ENCODE measurements at places on chromosomes 3 and 15.

- no peak for DNase-seq
These were observed 80.7 kb downstream of the CHST2 start for GRCh38 chr3:143200001-143200924.

- no peak for DNase-seq
These were observed 33.0 kb upstream of the DCP1A start for GRCh38 chr3:53380306-53380705.

GRCh38 chr3:102761766-102762165, 327.0 kb downstream of the ZPLD1 start:
- no peak for DNase-seq

- no peak for DNase-seq
These were observed 30.3 kb upstream of the SETD2 start for GRCh38 chr3:47193871-47194859.

DNA sequence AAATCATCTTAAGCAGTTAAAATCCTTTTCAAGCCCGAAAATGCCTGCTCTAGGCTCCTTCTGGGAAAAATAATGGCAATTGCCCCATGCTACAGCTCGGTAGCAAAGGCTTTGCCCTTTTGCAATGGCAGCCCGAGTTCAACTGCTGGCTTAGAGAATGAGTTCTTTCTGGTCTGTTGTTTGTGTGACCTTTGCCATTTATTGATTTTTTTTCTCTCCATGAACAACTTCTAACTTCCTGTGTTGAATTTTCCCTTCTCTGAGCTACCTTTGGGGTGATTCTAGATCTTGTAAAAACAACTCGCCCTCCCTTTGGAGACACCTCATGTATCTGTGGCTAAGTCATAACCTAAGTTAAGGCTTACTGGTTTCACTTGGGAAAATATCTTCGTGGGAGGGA, 139.3 kb downstream of the PLCH1 start:
- DNase-seq: no peak

DNA sequence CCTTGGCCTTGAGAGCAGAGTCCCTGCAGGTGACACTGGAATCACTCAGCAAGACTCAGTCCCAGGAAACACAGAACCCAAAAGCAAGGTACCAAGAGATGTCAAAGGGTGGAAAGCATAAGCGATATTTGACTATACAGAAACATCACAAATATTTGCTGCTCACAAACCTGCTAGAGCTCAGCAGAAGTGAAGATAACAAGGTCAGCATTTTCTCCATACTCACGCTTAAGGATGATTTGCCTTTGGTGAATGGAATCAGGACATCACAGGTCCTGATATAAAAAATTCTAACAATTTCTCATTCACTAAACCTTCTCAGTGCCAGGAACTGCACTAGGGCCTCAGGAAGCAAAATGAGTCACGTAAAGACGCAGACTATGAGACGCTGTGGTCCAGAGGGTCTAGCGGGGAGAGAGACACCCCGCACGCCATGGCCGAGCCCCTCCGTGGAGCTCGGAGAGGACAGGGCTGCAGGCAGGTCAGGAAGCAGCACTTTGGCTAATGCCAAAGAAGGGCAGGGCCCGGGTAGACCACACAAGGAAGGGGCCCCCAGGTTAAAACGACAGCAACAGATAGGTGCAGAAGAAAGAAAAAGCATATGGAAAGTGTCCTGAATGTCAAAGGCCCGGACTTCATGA, 10.7 kb downstream of the PCSK6 start:
- DNase-seq: no peak

DNA sequence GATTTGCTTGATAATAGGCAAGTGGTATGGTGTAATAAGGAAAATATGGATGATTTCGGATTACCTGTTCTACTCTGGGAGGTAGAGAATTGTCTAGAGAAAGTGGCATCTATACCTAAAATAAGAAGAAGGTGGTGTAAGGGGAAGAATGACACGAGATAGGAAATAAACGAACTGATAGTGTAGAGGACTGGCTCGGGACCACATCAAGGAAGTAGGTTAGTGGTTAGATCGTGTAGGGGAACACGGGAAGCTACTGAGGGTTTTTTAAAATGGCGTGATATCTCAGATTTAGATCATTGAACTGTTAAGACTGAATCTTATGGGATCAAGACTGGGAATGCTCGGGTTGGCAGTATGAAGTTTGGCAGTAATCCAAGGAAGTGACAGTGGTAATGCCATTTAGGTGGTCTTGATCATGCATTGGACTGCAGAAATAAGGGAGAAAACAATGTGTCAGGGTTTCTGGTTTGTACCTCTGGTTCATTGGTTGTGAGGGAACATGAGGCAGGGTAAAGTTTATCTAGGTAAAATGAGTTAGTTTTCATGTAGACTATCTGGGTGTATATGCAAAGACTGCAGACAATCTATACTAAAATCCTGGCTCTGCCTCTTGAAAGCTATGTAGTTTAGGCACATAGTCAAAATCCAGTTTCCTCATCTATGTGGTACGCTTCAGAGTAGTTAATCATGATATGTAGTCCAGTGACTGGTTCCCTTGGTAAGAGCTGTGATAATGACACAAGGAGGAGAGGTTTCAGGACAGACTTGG, 7.4 kb downstream of the RPL14 start:
- DNase-seq: no peak

DNA sequence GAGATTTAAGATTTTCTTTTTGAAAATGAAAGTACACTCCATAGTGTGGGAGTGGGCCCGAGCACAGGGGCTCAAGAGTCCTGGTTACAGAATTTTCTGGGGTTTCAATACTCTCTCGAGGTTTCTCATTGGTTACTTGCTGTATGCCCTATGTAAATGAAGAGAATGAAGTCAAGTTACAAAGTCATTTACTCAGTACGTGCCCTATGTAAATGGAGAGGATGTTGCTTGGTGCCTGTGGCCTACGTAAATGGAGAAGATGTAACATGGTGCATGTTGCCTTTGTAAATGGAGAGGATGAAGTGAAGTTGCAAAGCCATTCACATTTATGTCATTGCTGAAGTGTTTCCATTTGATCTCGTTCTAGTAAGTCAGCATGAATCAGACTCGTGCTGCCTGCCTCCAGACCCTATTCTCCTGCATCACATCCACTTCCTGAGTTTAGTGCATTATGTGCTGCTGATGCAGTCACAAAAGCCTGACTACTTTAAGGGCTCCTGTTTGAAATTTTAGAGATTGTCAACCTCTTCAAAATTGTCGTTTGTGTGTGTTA, 302.0 kb downstream of the ZBBX start:
- no peak for DNase-seq

DNA sequence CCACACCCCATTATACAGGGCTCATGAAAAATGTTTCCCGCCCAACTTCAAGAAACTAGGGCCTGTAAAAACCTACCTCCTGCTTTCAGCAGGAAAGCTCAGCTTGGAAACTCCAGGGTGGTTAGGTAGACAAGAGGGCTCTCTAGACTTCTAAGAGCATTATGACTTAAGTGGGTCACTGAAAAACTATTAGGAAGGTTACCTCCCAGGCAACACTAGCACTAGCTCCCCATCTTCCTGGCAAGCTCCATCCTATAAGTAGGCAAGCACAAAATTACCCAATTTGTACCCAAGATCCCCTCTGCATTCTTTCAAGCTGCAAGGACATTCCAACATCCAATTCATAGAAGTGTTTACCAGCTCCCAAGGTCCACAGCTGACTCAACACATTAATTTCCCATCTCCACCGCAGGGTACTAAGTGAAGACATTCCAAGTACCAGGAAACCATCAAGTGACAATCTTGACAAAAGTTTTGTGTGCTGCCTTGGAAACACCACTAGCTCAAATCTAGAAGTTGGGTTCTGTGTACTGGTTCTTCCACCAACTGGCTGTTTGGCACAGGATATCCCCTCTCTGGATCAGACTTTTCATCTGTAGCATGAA, 46.9 kb downstream of the WNT5A start:
- no peak for DNase-seq

- no peak for DNase-seq
These were observed 11.4 kb upstream of the SLC6A6 start for GRCh38 chr3:14391033-14391432.

- no peak for DNase-seq
These were observed 68.7 kb downstream of the SRGAP3 start for GRCh38 chr3:9180764-9181117.

DNA sequence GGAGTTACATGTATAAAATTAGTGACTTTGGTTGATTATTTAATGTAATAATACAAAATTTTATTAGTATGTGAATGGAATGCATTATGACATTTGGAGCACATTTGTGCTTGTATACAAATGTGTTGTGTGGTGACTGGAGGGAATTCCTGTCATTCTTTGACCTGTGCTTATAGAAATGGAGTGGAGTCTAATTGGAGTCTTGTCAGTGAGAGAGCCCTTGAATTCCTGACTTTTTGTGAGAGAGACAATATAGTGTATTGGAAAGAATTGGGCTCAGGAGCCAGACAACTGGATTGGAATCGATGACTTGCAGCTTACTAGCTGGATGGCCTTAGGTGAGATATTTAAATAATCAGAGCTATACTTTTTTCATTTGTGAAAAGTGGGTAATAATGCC, 9.4 kb downstream of the TCF12 start:
- no peak for DNase-seq

- no peak for DNase-seq
These were observed 13.4 kb downstream of the SEMA7A start for GRCh38 chr15:74420193-74420905.

GRCh38 chr15:40974879-40975278, 21.6 kb downstream of the CHAC1 start:
- DNase-seq: no peak

GRCh38 chr3:17258823-17259436, 374.2 kb downstream of the PLCL2 start:
- DNase-seq: no peak

GRCh38 chr15:65903296-65904073, 34.2 kb downstream of the RAB11A start:
- no peak for DNase-seq

DNA sequence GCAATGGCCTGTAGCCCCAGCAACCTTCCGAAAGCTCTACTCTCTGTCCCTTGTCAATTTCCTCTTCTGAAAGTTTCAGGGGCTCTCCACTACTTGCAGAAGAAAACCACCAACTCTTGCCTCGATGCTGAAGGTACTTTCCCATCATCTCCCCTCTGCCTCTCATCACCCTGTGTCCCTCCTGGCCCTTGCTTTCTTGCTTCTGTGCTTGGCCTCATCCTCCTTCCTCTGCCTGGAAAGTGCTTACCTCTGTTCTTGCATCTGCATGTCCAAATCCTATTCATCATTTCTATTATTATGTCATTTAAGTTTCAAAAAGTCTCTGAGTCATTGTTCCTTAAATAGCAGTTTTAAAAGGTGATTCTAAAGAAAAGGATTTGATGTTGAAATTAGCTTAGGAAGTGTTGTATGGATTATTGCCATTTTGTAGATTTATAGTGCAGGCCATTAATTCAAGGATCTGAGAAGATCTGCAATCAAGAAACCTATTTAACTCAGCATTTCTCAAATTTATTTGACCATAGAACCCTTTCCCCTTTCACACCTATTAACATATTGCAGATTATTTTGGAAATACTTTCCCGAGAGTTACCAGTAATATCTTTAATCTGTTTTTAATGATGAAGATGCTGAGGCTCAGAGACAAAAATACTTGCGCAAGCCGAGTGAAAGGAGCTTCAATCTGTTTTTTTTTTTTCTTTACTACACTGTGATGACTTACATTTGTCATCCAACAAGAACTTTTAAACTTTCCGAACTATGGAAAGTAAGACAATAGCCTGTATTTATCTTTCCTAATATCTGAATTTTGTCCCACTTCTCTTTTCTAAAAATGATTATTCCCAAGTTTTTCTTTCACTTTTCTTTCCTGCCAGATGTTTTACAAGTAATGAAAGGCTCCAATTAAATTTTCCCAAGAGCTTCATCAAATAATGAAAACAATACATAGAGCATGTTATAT, 22.3 kb upstream of the CFAP161 start:
- DNase-seq: no peak

GRCh38 chr3:65052101-65052500, 364.3 kb upstream of the ADAMTS9 start:
- DNase-seq: no peak

DNA sequence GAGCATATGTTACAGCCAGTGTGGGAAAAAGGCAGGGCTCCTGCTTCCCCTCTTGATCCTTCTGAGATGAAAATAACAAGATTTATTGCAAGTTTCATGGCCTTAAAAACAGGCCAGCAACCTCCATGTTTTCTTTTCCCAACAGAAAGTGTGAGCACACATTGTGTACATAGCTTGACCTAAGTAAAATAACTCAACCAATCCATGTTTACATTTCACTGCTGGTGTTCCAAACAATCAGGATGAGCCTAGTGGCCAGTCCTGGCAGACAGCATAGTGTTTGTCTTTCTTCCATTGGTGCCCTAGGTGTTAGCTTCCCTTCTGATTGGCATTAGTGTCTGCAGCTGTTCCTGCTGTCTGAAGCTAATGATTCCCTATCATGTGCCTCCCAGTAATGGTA, 847.7 kb downstream of the EPHA3 start:
- DNase-seq: no peak

DNA sequence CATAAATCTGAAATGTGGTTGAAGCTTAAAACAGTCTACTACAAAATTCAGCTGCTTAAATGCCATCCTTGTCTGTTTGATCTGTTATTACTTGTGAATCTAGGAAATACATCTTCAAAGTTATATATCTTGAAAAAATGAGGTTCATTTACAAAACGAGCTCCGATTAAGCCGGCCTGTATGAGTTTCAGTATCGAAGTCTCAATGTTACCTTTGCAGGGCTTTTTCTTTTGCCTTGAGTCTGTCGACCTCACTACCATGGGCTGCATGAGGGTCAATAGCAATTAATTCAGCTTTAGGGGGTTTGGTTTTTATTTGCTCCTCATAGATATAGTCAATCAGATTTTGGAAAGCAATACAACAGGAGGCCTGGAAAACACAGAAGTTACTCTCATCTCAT, 23.2 kb downstream of the ERICH6 start:
- DNase-seq: no peak

DNA sequence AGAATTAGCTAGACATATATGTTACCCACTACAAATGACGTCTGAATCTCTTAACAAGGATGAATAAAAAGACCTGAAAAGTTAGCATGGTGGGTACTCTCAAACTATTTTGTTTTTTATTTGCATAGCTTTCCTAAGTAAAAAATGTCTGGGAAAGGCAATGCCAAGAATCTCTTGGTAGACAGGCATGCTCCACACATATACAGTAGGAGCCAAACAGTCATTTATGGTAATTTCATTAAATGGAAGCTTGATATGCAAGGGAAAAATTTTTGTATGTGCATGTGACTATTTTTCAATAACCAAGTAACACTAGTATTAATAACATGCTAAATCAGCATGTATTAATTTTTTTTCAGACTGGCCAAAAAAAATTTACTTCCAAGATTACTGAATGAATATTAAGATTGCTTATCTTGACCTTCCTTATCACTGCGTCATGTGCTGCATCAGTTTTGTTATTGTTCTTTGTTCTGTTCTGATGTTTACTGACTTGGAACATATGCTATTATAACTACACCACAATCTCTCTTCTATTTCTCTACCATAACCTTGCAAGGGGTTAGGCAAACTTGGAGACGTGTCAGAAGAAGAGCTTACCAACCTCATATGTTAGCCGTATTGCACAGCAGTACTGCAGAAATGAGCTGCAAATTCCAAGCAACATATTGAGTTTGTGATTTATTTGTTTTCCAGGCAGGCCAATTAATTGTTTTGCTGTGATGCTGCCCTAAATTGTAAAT, 255.3 kb downstream of the RBMS3 start:
- no peak for DNase-seq

All from esophagus squamous epithelium (tissue), 5 donors.